CD14-positive monocyte (primary cell): ENCODE measurements at places on chromosomes 12 and 14. TPM values are rescaled to one million over a fixed set of nuclear protein-coding genes. Genes with fewer than 3 reads are reported as not detected.
A peak's percentile ranks its signal among the peaks of the same experiment; 100 is the strongest.

LRIG3 gene
- polyA plus RNA-seq = not detected

PLA2G1B gene
- polyA plus RNA-seq = not detected in 2 replicates

STON2 gene
- 2.1 TPM for polyA plus RNA-seq

BTG1 gene
- polyA plus RNA-seq = 189 TPM

RTRAF gene
- 152 TPM for polyA plus RNA-seq

AKAP3 gene
- not detected for polyA plus RNA-seq

TAS2R20 gene
- not detected for polyA plus RNA-seq

DNA sequence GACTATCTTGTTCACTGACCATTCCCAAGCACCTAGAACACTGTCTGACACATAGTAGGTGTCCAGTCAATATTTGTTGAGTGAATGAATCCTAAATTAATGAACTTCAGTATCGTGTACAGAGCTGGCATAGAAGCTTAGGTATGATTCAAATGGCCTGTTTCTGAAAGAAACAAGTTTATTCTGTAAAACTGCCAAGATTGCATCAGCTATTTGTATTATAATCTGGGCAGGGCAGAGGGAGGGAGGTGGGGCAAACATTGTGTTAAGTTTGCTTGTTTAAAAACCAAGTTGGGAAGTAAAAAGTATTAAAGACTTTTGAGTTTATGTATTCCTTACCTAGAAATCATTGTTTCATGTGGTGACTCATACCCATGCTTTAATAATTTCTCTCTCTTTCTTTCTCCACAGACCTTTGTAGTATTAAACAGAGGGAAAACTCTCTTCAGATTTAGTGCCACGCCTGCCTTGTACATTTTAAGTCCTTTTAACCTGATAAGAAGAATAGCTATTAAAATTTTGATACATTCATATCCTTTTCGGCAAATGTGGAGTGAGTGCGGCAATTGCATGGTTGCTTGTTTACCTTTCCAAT is 92.8 kb downstream of the SCN8A start:
- H3K27me3 ChIP-seq = no peaks in the 10 kb centered on the region
- no peaks in the 10 kb centered on the region for H3K36me3 ChIP-seq
- H3K4me3 ChIP-seq = no peak overlapping the region
- H3K27ac ChIP-seq = no peak overlapping the region
- H3K4me1 ChIP-seq = peaks cover 14% of the 10 kb centered on the region

DNA sequence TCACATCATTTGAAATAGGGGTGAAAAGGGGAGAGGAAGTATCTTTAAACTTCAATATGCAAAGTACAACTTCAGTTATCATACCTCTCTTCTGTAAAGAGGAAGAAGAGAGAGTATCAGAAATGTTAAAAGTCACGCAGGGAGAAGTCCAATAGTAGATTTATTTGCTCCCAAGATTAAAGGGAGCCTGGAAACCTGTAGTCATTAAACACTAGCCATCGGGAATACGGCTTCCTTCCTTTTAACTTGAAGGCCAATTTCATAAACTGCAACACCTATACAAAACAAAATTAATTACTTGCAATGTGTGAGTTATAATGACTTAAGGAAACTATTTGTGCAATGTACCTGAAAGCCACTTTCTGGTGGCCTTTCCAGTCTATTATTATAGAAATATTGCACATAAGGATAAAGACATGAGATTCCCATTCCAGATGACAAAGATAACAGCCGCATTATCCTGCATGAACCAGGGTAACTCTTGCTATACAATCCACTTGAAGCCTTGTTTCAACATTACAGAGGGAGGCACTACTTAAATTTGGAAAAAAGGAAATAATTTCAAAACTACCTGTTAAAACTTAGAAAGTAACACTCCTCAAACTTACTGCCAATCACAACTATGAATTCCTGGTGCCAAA is 4.6 kb downstream of the BTG1 start:
- H3K36me3 ChIP-seq = peaks cover 27% of the 10 kb centered on the region
- no peaks in the 10 kb centered on the region for H3K27me3 ChIP-seq
- H3K4me1 ChIP-seq = peaks cover 70% of the 10 kb centered on the region
- H3K4me3 ChIP-seq = peak overlapping the region; percentile 99
- H3K27ac ChIP-seq = peak overlapping the region; percentile 92
- no peak for DNase-seq

DNA sequence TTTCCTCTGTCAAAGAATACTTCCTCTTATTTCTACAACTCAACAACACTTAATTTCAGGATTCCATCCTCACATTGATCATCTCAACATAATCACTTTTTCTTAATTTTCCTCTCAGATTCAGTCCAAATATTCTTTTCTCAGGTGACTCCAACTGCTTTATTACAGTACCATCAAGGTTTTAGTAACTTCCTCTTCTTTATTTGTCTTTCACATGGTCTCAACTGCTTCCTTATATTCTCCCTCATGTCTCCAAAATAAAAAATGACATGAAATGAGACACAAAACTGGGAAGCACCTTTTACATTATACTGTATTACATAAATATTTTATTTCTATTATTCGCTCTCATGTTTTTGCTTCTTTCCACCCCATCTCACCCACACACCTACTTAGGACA is 55.5 kb downstream of the PPP2R5E start:
- no peak for DNase-seq
- no peaks in the 10 kb centered on the region for H3K36me3 ChIP-seq
- no peaks in the 10 kb centered on the region for H3K27me3 ChIP-seq
- H3K4me1 ChIP-seq = peaks cover 5% of the 10 kb centered on the region
- H3K27ac ChIP-seq = no peak overlapping the region

DNA sequence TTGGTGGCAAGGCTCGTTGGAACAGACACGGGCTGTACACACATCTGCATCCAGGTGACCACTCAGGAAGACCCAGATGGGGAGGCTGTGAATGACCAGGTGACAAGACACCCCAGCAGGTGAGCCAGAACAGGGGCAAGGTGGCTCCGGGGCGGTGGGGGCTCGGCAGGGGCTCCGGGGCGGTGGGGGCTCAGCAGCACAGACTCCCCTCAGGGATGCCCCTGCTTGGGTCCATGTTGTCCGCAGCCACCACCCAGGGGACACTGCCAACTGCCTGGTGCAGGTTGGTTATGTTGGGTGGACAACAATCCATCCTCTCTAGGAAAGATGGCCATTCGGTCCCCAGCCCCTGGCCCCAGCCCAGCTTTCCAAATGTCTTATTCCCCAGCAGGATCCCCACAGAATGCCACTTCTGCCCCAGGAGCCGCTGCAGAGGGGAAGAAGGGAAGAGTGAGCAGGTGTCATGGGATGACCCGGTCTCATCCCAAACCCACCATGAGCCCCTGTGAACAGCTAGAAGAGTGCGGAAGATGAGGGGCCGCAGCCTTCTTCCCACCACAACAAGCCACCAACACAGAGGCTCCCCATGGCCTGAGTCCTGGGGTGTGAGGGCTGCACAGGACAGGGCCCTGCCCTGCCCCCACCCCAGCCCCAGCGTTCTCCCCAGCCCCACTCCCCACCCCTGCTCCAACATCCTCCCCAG is 31.4 kb upstream of the C14orf180 start:
- H3K27ac ChIP-seq = no peak overlapping the region
- peaks cover 3% of the 10 kb centered on the region for H3K27me3 ChIP-seq
- DNase-seq = no peak

DNA sequence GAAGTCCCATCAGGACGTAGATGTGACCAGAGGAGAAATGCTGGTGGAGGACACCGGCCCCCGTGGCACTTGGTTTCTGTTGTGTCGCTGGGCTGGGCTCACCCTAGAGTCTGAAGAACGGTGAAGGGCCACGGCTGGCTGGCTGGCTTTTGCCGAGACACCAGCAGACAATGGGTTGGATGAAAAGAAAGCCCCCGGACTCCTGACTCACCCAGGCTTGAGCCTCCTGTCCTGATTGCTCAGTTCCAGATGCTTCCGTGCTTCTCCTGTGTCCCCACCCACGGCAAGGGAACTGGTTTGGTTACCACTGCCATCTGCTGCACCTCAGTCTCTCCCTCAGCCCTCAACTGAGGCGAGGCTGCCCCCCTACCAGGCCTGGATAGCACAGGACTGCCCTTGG is 10.4 kb upstream of the ENDOU start:
- H3K27ac ChIP-seq = no peak overlapping the region
- H3K27me3 ChIP-seq = no peaks in the 10 kb centered on the region
- H3K4me1 ChIP-seq = peaks cover 41% of the 10 kb centered on the region
- no peak for DNase-seq
- no peak overlapping the region for H3K4me3 ChIP-seq

DNA sequence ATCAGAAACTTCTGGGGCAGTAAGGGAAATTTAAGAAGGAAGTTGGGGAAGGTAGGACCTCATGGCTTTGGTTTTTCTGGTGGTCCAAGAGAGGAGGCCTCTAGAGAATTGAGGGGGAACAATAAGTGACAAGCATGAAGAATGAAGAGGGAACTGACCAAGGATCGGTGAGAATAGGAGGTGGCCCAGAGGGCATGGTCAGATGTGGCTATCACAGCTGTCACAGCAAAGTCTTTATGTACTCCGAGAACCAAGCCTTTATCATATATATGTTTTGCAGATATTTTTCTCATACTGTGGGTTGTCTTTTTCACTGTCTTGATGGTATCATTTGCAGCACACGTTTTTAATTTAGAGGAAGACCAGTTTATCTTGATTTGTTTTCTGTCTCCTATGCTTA is 64.3 kb downstream of the PPP2R5C start:
- H3K27ac ChIP-seq = peak overlapping the region; percentile 99
- DNase-seq = peak; percentile 15
- H3K4me1 ChIP-seq = peaks cover 47% of the 10 kb centered on the region
- H3K4me3 ChIP-seq = no peak overlapping the region
- no peaks in the 10 kb centered on the region for H3K27me3 ChIP-seq
- peaks cover 26% of the 10 kb centered on the region for H3K36me3 ChIP-seq

- no peak overlapping the region for H3K4me3 ChIP-seq
- no peak overlapping the region for H3K27ac ChIP-seq
- H3K27me3 ChIP-seq = no peaks in the 10 kb centered on the region
- no peaks in the 10 kb centered on the region for H3K36me3 ChIP-seq
- H3K4me1 ChIP-seq = no peaks in the 10 kb centered on the region
- DNase-seq = no peak
Measured at GRCh38 chr14:58078068-58078467, 73.9 kb downstream of the ARMH4 start.

GRCh38 chr12:110846615-110847566 is at the start of gene CCDC63:
Gene CCDC63, plus strand, starts transcription at chr12:110846987. Its CDS starts 5,968 bp downstream, at chr12:110852955.
- no peak within 1 kb of the TSS for H3K27ac ChIP-seq
- H3K4me1 ChIP-seq = peaks cover 32% of the 10 kb centered on the region
- DNase-seq = peak; percentile 55
- peaks cover 3% of the 10 kb centered on the region for H3K27me3 ChIP-seq

DNA sequence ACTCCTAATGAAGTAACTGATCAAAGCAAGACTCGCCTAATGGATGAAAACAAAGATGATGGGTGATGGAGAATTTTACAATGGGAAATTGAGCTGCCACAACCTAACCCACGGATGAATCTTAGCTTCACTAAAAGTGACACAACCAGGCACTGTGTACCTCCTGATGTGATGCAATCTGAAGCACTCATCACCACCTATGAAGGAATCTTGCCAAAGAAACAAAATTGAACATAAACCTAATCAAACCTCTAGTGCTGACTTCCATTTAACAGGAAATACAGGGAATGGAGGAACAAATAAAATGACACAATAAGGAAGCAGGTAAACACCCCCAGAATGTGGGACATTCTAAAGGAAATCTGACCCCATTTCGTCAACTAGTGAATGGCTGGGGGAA is 13.3 kb upstream of the RARG start:
- peaks cover 8% of the 10 kb centered on the region for H3K4me1 ChIP-seq
- no peak overlapping the region for H3K27ac ChIP-seq
- H3K36me3 ChIP-seq = no peaks in the 10 kb centered on the region
- no peaks in the 10 kb centered on the region for H3K27me3 ChIP-seq

DNA sequence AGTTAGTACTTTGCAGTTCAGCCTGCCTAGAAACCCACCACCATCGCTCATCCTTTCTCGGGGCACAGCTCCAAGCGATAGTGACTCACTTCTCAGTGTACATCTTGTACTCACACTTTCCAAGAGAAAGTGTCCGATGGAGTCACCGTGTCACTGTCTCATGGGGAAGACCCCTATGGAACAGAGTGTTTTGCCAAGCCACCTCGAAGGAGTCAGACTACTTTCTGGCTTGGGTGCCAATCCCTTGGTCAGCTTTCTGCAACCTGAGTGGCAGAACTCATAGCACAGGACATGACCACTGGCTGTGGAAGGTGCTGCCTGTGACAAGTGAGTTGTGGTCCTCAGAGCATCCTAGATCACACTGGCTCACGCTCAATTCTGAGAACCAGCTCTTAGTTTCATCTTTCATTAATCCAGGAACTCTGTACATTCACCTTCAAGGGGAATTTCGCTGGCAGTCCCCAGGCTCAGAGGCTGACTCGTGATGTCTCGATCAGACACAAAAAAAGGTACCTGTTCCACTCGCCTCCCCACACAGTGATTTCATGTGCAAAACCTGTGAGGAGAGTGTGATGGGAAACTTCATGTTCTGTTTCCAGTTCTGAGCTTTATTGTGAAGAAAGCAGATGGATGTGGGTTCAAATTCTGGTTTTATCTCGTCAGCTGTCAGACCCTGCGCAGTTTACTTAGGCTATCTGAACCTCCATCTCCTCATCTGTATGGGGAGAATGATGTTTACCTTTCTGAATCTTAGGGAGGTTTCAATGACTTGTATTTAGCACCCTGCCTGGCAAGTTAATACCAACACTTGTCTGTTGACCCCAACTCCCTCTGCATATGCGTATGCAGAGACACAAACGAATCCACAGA is 127.3 kb upstream of the CCND2 start:
- H3K4me1 ChIP-seq = peaks cover 51% of the 10 kb centered on the region
- no peak overlapping the region for H3K4me3 ChIP-seq
- DNase-seq = peak; percentile 47
- H3K27me3 ChIP-seq = no peaks in the 10 kb centered on the region
- H3K27ac ChIP-seq = no peak overlapping the region
- no peaks in the 10 kb centered on the region for H3K36me3 ChIP-seq

- peak overlapping the region; percentile 89 for H3K4me3 ChIP-seq
- H3K4me1 ChIP-seq = peaks cover 46% of the 10 kb centered on the region
- H3K27ac ChIP-seq = peak overlapping the region; percentile 22
- no peaks in the 10 kb centered on the region for H3K36me3 ChIP-seq
- peak; percentile 48 for DNase-seq
- H3K27me3 ChIP-seq = no peaks in the 10 kb centered on the region
Measured at GRCh38 chr12:110280392-110280778, 662 bp upstream of the ATP2A2 start.

DNA sequence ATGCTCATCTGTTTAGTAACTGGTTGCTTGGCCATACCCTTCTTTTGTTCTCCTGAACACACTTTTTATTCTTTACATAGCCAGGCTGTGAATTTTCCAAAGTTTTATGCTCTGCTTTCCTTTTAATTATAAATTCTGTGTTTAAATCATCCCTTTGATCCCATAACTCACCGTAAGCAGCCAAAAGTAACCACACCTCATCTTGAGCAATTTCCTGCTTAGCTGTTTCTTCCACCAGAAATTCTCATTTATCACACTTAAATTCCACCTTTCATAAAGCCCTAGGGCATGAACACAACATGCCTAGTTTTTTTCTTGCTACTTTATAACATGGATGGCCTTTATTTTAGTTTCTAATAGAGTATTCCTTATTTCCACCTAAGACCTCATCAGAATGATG is 510.7 kb downstream of the C12orf50 start:
- H3K27ac ChIP-seq = no peak overlapping the region
- no peak for DNase-seq
- no peaks in the 10 kb centered on the region for H3K27me3 ChIP-seq
- no peaks in the 10 kb centered on the region for H3K4me1 ChIP-seq
- H3K36me3 ChIP-seq = no peaks in the 10 kb centered on the region

GRCh38 chr14:100109594-100109955 is 44.4 kb downstream of the EVL start:
- no peak overlapping the region for H3K27ac ChIP-seq
- no peak overlapping the region for H3K4me3 ChIP-seq
- no peaks in the 10 kb centered on the region for H3K27me3 ChIP-seq
- peaks cover 30% of the 10 kb centered on the region for H3K4me1 ChIP-seq
- H3K36me3 ChIP-seq = peaks cover 14% of the 10 kb centered on the region
